ENCODE measurements at places on chromosomes 11 and 22. TPM values are rescaled to one million over a fixed set of nuclear protein-coding genes. Genes with fewer than 3 reads are reported as not detected.

DNA sequence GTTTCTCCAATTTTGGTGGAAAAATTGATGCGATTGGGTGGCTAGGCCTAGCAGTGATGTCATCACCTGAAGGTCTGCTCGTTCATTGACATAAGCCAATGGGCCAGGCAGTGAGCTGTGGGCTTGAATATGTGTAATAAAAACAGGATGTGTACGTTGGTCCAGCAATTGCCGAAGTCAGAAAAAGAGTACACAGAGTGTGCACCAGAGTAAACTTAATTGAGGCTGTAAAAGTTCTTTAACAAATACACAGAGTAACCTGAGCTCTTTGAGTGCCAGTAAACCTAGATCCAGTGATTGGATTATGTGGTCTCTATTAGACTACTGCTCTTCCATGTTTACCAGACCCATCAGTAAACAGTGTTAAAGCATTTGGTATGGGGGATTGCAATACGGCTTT is 13.0 kb upstream of the GLYATL1 start:
- DNase-seq, result no peak

DNA sequence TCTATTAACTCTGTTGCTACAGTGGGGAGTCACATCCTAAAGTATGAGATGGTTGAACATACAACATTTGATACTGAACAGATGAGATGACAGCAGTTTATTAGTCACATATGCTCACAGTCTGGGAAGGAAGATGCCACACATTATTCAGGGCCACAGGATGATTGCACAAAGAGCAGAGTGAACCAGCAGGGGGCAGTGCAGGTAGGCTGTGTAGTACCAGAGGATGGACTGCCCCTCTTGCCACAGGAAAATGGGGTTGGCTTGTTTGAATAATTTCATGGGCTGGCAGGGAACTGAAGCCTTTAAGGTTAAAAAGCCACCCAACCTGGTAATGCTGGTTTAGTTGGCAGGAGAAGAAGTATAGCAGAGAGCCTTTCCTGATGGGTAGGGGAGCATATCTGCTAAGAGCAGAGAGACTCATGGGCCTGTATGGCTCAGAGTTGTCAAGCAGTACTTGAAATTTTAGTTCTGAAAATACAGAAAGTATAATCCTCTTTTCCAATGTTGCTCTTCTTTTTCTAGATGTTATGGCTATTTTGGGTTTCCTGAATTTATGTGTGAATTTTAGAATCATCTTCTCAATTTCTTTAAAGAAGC is 180.4 kb upstream of the B3GAT1 start:
- peak; percentile 53 for DNase-seq

DNA sequence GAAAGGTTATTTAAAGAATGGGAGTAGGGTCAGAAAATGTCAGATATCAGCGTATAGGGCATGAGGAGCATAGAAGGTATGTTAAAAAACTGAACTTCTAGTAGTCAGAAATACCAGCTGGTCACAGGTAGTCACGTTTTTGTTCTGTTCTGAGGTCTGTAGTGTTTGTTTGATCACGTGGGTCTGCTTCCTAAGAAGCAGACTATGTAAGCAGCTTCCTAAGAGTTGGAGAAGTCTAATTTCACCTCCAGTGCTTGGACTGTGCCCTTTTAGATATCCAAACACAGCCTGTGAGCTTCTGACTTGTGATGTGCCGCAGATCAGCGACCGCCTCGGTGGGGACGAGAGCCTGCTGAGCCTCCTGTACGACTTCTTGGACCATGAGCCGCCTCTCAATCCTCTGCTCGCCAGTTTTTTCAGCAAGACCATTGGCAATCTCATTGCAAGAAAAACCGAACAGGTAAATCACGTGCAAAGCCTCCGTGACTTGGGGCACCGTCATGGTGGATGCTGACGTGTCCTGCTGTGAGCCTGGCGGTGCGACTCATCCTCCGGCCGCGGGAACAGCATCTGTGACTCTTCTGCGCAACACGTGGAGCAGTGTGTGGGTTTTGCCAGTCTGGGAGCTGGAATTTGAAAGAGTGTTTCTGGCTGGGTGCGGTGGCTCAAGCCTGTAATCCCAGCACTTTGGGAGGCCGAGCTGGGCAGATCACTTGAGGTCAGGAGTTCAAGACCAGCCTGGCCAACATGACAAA is 63.5 kb downstream of the PPP6R2 start:
- no peak for DNase-seq

- DNase-seq, result no peak
Observed at GRCh38 chr11:36390963-36391471, 94.9 kb downstream of the PRR5L start.

DNA sequence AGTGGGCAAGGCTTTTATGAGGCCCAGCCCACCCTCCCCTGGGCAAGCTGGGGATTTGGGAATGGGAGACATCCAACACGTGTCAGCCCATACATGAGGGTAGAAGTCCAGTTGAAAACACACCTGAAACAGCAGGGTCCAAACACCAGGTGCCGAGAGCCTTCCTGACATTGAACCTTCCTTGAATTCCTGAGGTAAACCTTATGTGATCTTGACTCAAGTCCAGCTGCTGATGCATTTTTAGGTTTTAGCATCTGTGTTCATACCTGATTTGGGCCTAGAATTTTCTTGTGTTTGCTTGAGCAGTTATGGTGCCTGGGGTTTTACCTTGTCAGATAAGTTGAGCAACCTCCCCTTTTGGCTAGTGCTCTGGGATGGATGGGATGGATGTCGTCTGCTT is 66.3 kb downstream of the CDKN1C start:
- DNase-seq, result no peak

DNA sequence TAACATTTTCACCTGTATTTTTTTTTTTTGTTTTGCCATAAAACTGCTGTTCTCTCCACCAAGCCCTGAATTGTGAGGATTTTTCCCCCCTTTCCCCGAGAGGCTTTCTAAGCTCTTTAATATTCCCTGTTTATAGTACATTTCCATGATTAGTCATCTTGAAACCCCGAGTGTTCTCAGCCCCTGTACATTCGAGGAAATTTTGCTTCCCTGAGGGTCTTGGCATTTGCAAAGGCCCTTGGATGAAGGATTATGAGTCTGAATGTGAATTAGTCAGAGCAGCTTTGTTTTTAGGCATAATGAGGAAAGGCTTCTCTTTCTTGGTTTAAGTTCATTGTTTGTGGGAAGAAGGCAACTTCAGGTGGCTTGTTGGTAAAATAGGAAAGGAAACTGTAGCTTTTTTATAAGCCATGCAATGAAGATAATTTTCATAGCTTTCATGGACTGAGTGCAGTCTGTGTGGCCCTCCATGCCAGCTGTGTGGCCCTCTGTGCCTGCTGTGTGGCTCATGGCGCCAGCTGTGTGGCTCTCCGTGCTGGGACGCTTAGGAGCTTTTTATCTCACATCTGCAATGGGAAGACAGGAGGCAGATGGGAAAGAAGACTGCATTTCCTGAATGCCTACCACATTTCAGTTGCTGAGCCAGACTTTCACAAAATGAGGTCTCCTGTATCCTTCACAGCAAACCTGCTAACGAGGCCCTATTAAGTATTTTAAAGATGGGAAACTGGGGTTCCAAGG is 129.0 kb downstream of the TEAD1 start:
- DNase-seq, result no peak

DNA sequence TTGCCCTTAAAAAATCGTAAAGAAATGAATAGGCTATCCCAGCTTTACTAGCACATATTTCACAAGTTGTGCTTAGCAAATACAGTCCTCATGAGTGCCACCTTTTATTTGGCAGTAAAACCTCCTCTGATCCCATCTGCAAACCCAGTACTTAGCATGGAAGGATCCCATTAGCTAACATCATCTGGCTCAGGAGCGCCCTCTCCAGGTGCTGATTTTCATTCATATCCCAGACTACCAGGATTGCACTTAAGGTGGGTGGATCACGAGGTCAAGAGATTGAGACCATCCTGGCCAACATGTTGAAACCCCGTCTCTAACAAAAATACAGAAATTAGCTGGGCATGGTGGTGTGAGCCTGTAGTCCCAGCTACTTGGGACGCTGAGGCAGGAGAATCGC is 76.1 kb upstream of the PAX6 start:
- DNase-seq, result no peak

DNA sequence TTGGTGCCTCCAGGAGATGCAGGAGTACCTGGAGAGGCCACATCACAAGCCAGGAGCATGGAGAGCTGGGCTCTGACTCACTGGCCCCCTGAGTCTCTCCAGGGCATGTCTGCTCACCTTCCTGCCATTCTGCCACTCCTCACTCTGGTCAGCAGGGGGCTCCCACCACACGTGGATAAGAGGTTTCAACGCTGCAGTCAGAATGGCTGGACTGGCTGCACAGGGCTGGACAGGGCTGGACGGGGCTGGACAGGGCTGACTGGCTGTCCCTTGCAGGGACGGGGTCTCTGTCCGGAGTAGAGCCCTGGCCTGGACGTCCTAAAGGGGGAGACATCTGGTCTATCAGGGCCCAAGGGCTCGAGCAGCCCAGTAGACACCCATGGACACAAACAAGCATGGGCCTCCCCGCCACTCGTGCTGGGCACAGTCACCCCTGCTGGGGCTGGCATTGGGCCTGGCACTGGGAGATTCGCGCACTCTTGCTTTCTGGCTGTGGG is 34.6 kb downstream of the CYTH4 start:
- peak; percentile 85 for DNase-seq

GRCh38 chr22:24284747-24285203 is 14.1 kb downstream of the SPECC1L start:
- DNase-seq, result no peak

DNA sequence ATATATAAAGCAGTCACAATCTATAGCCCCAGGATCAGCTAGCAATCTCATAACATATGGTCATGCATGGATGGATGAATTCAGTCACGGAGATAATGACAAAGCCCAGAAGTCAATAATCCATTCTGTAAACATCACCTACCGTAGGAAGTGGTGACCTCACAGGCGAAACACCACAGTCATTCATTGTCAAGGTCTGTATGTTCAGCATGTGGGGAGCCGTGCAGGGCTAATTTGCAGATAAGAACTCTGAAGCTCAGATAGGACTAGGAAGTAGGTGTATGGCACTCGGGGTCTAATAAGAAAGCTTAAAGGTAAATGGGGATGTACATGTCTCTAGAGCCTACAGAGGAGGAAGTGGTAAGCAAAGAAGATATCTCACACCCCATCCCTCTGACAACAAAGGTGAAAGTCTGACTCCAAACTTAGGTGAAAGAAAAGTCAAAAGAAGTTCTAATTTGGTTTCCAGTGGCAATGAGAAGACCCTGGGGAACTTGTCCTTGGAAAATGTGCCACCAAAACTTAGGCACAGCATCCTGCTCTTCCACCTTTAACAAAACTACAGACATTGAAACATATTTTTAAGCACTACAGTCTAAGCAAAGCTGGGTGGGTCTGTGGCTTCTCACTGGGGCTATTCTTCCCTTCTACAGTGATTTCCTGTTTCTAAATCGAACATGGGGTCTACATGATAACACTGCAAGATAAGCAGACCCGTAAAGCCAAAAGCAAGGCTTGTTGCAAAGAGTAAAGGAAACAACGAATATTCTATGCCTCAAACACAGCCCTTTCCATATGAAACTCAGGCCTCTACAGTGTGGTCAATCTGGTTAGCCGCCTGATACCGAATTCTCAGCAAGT is 5.2 kb downstream of the CRTAM start:
- peak; percentile 71 for DNase-seq

- DNase-seq, result no peak
Observed at GRCh38 chr11:85695546-85695945, 9.6 kb upstream of the CCDC89 start.

DNA sequence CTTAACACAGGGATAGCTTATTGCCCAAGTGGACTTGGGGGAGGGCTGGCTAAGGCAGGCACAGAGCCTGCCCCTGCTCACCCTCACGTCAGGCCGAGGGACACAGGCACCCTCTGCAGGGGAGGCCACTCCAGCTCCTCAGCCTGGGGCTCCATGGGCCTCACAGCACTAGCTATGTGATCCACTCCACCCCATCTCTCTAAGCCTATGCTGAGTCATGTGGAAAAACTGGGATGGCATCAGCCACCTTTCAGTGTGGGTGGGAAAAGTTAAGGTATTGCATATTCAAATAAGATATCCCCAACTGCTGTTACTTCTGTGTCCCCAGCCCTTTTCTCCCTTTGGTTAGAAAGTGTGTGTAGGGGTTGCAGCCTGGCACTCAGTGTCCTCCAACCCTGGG is 22.3 kb downstream of the RANGAP1 start:
- DNase-seq, result no peak

GRCh38 chr22:50184902-50185374 is 775 bp upstream of the TRABD start:
- DNase-seq, result no peak

DNA sequence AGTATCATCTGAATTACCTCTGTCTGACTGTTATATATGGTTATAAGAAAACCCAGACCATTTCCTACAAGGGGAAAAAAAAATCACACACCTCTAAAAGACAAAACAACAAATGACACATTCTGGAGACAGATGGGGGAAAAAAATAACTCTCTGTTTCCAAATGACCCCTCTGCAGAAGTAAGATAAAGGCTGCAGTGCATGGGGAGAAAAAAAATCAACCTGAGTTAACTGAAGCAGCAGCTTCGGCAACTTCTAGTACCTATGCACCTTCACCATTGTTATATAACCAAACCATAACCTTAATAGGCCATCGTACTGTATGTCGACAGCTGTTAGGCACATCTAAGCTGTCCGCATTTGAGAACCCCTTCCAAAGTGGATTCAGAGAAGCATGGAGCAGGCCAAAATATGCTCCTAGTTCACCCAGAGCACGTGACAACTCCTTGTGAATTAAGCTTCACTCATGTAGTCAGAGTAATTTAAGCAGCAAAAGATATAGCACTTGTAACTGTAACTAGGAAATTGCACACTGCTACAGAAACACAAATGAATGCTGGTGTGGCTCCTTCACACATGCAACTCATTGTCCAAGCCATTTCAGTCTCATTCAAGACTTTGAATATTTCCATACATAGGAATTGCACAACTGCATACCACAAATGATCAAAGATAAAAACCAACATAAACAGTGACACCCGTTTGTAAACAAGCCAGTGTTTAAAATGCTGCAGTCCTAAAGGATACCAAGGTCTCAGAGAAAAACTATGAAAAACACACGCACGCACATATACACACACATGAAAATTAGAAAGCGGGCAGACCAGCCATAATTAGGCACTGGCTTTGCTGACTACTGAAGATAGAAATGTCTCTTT is 2.7 kb downstream of the SIK3 start:
- no peak for DNase-seq

- no peak for DNase-seq
Observed at GRCh38 chr22:38631724-38632123, 24.5 kb downstream of the FAM227A start.

- no peak for DNase-seq
Observed at GRCh38 chr11:108632041-108632704, 32.7 kb upstream of the DDX10 start.

Gene AIP
- total RNA-seq, result 39.8 TPM

Measured in SJCRH30 (cell line).